GM18507 (cell line): ENCODE measurements at places on chromosomes 7 and 10.

DNA sequence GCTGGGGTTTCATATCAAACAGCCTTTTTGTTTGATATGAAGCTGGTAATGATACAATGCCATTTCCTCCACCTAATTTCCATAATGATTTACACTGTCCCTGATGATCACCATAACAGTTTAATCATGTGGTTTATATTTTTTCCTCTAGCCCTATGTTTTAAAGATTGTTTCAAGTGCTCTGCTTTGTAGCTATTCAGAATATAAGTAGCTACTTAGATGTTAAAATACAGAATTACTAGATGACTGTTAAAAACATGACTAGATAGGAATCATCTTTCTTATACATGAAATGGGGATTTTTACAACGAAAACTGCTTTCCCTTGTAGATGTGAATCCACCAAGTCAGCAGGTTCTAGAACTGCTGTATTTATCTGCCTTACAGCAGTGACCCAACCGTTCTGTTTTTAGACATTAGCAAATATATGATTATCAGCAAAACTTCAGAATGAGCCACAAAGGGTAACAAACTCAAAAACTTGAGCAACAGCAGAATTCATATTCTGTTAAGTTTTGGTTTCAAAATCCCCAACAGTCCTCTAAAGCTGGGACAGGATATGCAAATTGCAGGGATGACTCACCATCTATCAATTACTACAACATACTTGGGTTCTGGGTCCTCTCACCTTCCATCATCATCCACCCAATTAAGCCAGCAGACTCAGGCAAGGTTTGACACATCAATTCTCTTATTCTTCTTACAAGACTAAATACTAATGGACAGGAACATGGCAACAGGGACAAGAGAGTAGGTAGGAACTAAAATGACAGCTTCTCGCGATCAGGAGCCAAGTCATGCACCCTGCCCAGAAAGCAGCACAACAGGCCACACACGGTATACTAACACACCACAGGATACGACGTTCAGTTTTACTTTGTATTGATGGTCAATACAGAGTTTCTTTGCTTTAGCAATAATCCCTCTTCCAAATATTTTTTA lies 83.9 kb downstream of the PIP4K2A start:
- no peak for DNase-seq

DNA sequence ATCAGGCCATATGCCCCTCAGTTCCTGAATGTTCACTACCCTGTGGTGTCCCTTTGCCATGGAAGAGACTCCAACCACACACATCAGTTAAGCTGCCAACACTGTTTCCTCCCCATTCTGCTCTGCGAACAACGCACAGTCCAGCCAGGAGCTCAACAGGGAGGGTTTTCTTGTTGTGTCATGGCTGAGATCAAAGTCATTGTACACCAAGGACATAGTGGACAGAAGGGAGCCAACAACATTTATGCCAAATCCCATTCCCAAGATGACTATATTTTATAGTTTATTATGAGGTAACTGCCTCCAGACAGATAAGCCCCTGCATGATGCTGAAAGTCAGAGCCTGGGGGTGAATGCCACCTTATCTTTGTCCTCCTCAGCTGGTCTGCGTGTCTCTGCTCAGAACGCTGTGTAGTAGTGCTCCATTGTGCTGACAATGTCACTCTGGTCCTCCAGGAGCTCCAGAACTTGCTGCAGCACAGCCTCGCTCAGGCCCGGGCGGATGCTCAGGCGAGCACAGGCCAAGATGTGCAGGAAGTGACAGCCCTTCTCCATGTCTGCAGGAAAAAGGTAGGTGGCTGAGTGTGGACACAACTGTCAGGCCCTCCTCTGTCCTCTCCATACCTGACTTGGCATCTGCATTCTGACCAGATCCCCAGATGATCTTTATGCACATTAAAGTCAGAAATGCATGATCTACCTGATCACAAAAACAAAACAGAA lies 27.1 kb upstream of the SH3PXD2A start:
- no peak for DNase-seq

GRCh38 chr7:17855202-17855601 lies 85.1 kb downstream of the SNX13 start:
- DNase-seq = no peak

GRCh38 chr10:109892931-109893330 lies 30.4 kb downstream of the XPNPEP1 start:
- no peak for DNase-seq

- no peak for DNase-seq
Measured at GRCh38 chr10:68303849-68304412, 27.9 kb upstream of the HNRNPH3 start.

GRCh38 chr7:121196286-121196685 lies 132.5 kb upstream of the WNT16 start:
- DNase-seq = no peak

- no peak for DNase-seq
Measured at GRCh38 chr7:9149499-9150082, 716.2 kb downstream of the NXPH1 start.

- DNase-seq = no peak
Measured at GRCh38 chr7:124155432-124156022, 122.7 kb upstream of the TMEM229A start.

DNA sequence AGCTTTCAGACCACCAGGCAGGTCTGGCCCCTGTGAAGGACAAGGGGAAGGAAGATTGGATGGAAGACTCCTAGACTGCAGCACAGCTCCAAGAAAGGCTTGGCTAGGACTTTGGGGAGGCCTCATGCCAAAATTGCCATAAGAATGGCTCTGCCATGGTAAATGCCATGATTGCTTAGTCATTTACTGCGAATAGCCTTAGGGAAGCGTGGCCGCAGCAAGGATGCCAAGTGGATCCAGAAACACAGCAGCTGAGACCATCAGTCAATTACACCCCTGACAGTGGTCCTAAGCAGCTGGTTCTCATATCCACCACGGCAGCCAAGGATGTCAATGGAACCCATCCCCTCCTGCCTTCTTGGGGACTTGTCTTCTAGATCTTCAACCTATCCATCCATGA lies 88.2 kb upstream of the AUTS2 start:
- DNase-seq = no peak

GRCh38 chr10:1536341-1536740 lies 201.0 kb downstream of the ADARB2 start:
- no peak for DNase-seq

- no peak for DNase-seq
Measured at GRCh38 chr10:80471001-80471400, 16.9 kb downstream of the TSPAN14 start.

DNA sequence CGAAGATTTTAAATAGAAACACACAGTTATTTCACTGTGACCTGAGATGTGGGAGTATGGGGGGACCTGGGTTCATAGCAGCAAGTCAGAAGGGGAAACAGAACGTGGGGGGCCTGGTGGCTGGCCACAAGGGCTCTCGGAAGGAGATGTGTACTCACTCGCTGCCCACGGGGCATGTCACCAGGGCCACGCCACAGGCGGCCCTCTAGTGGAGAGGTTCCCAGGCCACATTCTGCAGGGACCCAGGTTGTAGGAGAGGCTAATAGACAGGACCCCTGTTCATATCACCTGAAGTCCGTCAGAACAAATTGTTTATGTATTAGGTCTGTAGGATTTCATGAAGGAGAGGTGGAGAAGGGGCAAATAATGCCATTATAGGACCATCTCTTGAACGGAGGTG lies 25.1 kb upstream of the SVOPL start:
- no peak for DNase-seq

DNA sequence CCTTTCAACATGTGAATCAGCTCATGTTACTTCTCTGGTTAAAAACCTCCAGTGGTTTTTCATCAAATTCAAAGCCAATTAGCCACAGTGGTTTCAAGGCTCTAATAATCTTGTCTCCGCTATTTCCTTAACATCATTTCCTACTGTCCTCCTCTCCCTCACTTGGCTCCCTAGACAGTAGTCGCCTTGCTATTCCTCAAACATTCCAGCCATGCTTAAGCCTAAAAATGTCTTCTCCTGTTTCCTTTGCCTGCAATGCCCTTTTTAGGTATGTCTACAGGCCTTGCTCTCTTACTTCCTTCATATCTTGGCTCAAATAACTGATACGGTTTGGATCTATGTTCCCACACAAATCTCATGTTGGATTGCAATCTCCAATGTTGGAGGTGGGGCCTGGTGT lies 779.4 kb upstream of the LRRN3 start:
- DNase-seq = no peak

DNA sequence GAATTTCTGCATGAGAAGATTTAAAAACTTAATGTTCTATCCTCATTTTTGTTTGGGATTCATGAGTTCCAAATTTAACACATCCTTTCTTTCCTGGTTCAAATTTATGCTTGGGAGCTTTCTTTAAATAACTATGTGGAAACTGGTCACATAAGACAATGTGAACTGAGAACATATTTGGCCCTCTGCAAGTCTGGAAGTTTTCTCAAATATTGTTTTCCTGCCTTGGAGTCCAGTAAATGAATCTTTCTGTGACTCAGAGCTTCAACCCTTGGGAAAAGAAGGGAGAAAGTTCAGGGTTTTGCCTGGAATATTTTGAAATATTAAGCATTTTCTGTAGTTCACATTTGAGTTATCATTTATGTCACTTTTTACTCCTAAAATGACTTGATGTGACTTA lies 559.0 kb upstream of the NRP1 start:
- no peak for DNase-seq

DNA sequence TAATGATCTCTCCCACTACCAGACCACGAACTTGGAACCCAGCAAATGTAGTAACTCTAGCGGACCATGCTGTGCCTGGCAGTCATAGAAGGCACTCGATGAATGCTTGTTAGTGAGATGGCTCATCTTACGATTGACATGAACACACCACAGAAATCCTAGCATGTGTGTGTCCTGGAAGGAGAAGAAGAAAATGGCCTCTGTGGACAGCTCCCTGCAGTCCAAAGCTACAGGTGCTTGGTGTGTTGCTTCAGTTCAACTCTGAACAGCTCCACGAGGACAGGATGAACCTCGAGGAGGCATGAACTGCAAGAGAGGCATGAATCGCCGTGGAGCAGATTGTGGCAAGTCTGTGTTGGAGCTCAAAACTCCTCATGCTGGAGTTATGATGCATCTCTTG lies 93.5 kb downstream of the KLF6 start:
- no peak for DNase-seq

- DNase-seq = no peak
Measured at GRCh38 chr7:128831994-128832879, 2.0 kb downstream of the FLNC start.

GRCh38 chr7:27774717-27775328 lies 34.9 kb downstream of the TAX1BP1 start:
- DNase-seq = no peak

DNA sequence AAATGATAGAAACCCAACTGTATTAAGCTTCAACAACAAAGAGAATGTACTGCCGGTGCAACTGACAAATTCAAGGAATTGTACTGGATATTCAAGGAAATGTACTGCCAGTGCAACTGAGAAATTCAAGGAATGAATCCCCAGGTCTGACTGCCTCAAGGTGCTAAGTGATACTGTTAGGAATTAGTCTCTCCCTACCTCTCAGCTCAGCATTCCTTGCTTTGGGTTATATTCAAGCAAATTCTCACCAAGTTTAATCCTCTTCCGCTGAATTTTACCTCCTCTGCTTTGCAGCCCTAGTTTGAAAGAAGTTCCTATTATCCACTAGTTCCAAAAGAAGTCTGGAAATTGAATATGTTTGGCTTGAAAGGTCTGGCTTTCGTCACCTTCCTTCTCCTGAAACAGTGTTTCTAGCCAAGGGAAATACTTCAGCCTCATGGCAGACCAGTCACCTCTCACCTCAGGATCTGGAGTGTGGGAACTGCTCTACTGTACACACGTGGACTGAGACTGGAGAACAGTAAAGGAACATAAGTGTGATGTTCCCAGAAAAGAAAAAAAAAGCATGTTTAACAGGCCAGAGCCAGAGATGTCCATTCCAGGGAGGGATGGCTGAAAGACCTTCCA lies 60.4 kb downstream of the SORCS1 start:
- no peak for DNase-seq

DNA sequence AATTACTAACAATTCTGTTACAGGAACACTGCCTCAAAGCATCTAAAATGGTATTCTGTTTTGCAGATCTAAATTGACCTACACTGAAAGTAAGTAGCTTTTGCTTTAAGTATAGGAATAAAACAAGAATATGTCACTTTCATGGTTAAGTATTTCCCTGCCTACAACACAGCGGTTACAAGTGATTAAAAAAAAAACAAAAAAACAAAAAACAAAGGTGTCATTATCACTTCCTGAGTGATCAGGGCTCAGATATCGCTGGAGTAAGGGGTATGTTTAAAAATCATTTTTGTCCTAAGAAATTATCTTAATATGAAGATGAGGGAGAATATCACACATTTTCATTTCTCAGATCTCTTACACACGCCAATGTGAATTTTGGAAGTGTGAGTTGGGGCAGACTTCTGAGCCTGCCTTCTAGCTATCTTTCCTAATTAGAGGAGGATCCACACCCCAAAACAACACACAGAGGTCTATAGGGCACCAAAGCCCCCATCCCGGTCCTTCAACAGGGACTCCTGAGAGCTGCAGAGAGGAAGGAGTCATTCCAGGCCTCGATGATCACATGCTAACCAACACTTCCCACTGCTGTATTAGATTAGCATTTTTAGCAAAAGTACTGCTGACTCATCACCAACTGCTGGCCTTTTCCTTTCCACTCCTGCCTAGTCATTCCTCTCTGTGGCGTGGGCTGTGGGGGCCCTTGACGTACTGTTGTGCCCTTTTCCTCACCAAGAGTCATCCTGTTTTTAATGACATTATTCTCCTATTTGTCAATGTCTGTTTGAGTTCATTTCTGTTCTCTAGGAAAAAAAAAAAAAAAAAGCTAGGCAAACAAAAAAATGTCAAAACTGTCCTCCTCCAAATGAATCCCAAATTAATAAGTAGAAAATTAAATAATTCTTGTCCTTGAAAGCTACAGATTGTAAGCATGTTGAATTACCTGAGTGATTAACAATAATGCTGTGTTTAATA lies 31.2 kb downstream of the PRTFDC1 start:
- no peak for DNase-seq

DNA sequence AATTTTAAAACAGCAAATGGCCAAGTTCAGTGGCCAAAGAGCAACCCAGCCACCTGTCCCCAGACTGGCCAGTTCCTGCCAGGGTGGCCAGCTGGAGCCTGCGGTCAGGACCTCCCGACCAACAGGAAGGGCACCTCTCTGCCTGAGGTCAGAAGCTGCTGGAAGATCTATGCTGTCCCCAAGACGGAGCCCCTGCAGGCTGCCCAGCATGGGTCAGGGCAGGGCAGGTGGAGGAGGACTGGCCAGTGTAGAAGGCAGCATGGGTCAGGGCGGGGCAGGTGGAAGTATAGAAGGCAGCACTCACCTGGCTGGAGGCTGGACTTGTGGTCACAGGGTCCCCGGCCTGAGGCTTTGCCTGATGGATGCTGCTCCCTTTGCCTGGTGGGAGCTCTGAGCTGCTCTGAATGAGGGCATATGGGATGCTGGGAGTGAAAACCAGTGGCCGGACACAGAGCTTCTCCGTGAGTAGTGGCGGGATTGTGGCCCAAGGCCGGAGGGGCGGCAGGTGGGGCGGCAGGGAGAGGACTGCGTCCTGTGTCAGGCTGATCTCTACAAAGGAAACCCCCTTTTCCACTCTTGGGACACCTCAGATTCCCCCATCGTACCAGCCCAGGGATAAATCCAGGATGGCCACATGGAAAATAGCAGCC lies 229.2 kb downstream of the TCERG1L start:
- no peak for DNase-seq

- DNase-seq = no peak
Measured at GRCh38 chr7:85011127-85011526, 175.7 kb downstream of the SEMA3D start.
